ENCODE measurements at places on chromosomes 13 and 19. TPM values are rescaled to one million over a fixed set of nuclear protein-coding genes. Genes with fewer than 3 reads are reported as not detected.

Gene YIF1B
- 98.8 TPM for total RNA-seq

Gene ZGLP1
- total RNA-seq = 1.5 TPM

Gene BEST2
- total RNA-seq = not detected

Gene PARP4
- 52.9 TPM for total RNA-seq

Gene TUBA3C
- 65.6 TPM for total RNA-seq

Gene ZNF559
- total RNA-seq = 19.8 TPM

Gene FUT1
- total RNA-seq = 0.81 TPM

Gene MBD3L3
- total RNA-seq = not detected

Gene ZNF134
- total RNA-seq = 48.8 TPM

Gene URAD
- total RNA-seq = not detected

Gene ZNF738
- total RNA-seq = 11.2 TPM

All from A172 (cell line).